ENCODE measurements at places on chromosomes 6 and 20.

GRCh38 chr6:24959319-24959718 lies 23.6 kb upstream of the RIPOR2 start:
- DNase-seq, result no peak

DNA sequence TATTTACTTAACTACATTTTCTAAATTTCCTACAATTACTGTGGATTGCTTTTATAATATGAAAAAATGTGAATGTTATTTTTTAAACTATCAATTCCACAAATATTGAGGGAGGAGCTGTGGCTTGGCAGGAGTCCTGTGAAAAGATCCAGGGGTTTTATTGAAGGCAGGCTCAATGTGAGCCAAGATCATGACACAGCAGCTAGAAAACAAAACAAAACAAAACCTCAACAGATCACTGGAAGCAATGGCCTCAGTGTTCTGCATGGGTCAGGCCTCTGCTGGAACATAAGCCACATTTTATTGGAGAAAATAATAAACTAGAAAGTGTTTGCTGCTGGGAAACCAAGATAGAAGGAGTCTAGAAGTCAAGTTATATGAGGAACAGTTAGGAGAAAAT lies 19.4 kb upstream of the RCAN2 start:
- no peak for DNase-seq

- DNase-seq, result no peak
These were observed 82.5 kb downstream of the CD83 start for GRCh38 chr6:14200047-14200446.

DNA sequence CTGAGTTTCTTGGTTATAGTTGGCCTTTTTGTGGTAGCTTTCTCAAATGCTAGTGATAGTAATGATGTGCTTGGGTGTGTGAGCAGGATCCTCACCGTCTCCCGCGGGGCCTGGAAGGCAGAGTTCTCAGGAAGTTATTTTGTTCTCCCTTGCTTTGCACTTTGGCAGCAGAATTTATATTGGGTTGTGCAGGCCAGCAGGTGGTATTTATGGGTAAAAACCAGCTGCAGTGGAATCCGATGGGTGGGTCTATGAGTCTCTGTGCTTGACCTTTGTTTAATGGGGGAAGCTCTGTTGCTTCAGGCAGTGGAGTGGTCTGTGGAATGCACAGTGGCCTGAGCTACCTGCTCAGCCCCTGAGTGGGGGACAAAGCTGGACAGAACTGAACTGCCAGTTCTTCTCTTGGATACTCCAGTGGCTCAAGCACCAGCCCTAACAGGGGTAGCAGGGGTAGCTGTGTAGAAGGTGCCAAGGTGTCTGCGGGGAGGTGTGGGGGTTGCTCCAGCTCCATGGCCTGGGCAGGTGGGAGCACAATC lies 27.3 kb downstream of the IGF2R start:
- DNase-seq, result no peak

GRCh38 chr6:134128146-134128545 lies 75.7 kb upstream of the SLC2A12 start:
- DNase-seq, result no peak

- DNase-seq, result no peak
These were observed 54.3 kb upstream of the STX16 start for GRCh38 chr20:58596750-58597248.

- DNase-seq, result no peak
These were observed 634.2 kb upstream of the IMPG1 start for GRCh38 chr6:76706631-76707030.

DNA sequence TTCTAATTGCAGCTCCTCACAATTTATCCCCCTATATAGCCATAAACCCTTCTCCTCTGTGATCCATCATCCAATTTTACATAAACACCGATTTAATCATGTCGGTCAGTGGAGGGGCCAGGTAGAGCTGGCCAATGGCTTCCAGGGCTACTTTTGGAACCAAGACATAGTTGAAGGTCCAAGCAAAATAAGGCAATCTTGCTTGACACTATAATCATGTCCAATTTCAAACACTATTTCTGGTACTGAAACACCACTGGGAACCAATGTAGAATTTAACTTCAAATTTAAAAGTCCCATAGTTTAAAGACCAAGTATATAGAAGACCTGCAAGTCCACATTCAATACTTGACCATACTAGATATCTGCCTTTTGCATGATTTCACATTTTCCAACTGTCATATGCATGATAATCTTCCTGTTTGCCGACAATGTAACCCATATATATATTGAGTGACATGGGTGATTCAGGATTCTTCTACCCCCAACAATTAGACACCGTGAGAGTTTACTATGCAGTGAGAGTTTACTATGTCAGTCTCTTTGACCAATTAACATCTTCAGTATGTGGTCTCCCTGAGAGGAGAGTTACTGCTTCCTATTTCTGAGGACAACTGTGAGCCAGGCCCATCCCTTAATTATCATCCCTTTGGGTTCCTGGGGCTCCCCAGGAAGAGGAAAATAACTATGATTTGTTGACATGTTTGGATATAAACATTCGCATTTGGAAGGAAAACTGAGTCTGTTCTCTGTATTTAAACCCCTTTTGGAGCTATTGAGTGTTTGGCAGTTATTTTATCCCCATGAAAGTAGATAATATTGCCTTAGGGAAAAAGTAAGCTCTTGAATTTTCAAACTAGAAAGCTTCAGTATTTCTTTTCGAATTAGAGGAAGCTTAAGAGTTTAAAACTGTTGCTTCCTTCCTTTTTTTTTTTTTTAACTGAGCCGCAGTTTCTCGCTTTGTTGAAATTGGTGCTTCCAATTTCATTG lies 31.8 kb downstream of the SAMD3 start:
- no peak for DNase-seq

- no peak for DNase-seq
These were observed 289.4 kb downstream of the CDC5L start for GRCh38 chr6:44676826-44677433.

GRCh38 chr6:49923826-49924225 lies 40.1 kb downstream of the DEFB114 start:
- DNase-seq, result no peak

DNA sequence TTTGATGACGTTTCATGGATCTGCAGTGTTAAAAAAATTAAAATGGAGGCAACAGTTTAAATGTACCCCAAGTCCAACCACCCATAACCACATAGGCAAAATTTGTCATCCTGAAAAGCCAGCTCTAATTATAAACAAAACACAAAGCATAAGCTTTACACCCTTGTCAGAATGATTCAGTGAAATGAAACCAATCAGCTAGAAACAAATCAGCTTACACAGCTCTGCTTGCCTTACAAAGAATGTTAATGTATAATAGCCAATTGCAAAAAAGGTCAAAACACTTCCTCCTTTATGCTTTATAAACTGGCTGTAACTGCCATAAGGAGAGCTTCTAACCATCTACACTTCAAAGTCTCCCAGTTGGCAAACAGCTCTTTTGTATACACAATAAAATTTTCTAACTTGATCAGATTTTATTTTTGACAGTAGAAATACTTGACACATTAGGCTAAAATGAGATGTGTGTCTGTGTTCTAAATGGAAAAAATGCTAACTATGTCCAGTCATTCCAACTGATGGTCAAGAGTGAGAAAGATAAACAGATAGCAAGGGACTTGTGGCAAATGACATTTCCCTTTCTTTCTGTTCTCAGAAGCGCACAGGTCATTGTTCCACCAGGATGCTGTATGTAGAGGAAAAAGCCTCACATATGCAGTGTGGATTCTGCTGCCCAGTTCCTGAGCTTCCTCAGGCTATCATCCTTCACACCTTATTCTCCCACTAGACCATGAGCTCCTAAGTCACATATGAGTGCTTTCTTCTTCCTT lies 344.3 kb upstream of the ID4 start:
- no peak for DNase-seq

DNA sequence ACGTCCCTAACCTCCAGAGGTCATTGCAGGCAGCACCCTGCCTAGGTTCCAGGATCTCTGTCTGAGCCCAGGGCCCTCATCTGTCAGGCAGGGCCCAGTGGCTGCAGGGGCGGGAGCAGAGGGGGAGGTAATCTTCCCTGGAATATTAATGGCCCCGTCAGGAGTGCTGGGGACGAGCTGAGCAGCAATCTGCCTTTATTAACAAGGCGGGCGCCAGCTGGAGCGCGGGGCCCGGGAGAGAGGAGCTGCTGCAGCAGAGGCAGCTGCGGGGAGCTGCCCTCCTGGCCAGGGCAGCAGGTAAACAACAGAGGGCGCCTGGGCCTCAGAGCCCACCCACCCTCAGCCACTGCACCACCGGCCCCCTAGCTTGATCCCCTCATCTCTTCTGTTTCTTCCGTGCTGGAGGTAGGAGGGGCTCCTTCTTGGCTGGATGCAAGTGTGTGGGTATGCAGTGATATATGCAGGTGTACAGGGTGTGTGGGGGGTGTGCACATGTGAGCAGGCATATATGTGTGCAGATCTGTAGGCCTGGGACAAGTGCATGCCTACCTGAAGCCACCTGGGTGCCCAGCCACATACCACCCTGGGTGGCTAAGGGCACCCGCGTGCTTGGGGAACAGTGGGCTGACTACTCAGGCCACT lies 131.8 kb upstream of the MLN start:
- DNase-seq, result no peak

GRCh38 chr6:167748046-167748445 lies 78.7 kb upstream of the AFDN start:
- DNase-seq, result no peak

GRCh38 chr6:115613488-115613887 lies 447.2 kb downstream of the FRK start:
- no peak for DNase-seq

- no peak for DNase-seq
These were observed 5.8 kb downstream of the HMGA1 start for GRCh38 chr6:34242252-34243130.

DNA sequence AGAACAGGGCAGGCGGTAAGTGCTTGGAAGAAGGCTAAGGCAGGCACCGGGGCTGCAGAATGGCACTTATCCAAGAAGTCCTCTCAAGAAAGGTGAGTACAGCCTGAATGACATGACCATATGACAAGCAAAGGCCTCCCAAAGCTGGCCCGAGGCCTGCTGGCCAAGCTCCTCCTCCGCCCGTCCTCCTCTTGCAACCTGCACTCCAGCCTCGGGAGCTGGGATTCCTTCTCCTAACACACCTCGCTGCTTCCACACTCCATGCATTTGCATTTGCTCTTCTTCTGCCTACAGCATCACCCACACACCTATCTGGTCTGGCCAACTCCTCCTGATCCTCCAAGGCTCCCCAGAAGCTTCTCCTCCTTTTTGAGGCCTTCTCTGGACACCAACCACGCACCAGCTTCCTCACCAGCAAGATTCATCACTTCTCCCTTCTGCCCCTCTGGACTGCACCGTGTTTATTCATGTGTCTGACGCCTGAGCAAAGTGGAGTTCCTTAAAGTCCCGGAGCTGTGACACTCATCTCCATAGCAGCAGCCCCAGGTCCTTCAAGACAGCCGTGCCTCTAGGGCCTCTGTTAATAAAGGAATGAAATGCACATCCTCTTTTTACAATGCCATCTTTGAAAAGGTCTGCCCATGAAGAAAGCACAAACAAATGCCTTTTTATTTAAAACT lies 32.3 kb downstream of the CNKSR3 start:
- no peak for DNase-seq

GRCh38 chr6:56714273-56714672 lies 71.6 kb upstream of the DST start:
- no peak for DNase-seq

Measured in activated CD4-positive, alpha-beta T cell treated with anti-CD3 and anti-CD28 coated beads for 48 hours (primary cell).